ENCODE measurements at places on chromosomes 2 and 18.

- no peak for DNase-seq
Measured at GRCh38 chr2:126932529-126932928, 33.8 kb downstream of the TEX51 start.

DNA sequence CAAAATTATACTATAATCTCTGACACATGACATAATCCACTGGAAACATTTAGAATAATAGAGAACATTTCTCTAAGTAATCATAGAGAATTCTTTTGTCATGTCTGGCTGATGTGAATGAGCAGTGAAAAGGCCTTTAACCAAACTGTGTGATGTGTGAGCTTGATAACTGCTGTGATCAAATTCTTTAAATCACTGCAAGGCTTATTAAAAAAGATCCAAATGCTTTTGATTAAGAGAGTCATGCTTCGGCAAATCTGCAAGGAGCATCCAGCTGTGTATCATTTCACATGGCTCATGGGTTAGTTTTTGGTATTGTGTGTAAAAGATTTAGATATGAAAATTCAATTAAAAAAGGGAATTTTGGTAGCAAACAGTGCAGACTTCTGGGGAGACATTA is 58.6 kb upstream of the TFPI start:
- no peak for DNase-seq

DNA sequence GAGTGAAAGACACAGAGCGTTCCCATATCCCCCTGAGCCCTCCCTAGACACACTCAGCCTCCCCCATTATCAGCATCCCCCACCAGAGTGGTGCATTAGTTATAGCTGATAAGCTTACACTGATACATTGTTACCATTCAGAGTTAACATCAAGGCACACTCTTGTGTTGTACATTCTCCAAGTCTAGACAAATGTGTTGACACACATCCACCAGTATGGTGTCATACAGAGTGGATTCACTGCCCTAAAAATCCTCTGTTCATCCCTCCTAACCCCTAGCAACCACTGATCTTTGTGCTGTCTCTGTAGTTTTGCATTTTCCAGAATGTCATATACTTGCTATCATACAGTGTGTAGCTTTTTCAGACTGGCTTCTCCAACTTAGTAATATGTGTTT is 78.0 kb upstream of the RPL31 start:
- no peak for DNase-seq

DNA sequence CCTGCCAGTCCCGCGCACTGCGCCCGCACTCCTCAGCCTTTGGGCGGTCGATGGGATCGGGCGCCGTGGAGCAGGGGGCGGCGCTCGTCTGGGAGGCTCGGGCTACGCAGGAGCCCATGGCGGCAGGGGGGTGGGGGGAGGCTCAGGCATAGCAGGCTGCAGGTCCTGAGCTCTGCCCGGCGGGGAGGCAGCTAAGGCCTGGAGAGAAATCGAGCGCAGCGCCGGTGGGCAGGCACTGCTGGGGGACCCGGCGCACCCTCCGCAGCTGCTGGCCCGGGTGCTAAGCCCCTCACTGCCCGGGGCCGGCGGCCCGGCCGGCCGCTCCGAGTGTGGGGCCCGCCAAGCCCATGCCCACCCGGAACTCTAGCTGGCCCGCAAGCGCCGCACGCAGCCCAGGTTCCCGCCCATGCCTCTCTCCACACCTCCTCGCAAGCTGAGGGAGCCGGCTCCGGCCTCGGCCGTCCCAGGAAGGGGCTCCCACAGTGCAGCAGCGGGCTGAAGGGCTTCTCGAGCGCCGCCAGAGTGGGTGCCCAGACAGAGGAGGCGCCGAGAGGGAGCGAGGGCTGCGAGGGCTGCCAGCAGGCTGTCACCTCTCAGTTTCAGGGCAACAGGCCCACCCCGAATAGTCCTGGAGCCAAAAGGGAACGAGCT is 74.1 kb downstream of the PSMG2 start:
- DNase-seq = no peak

DNA sequence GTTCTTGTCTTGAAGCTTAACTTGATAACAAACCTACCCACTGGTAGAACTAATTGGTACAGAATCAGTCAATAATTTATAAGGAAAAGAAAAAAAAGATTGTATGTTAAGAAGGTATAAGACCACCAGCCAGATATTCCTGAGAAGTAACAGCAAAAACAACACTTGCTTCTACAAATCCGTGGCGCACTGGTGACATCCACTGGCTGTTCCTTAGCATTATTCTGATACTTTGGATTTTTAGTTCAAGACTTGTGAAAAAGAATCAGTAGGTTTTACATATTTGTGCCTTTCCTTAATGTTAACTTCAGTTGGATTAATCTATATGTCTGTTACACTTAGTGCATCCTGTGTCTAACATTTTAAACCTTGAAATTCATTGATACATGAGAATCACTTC is 141.8 kb downstream of the GRB14 start:
- peak; percentile 22 for DNase-seq

DNA sequence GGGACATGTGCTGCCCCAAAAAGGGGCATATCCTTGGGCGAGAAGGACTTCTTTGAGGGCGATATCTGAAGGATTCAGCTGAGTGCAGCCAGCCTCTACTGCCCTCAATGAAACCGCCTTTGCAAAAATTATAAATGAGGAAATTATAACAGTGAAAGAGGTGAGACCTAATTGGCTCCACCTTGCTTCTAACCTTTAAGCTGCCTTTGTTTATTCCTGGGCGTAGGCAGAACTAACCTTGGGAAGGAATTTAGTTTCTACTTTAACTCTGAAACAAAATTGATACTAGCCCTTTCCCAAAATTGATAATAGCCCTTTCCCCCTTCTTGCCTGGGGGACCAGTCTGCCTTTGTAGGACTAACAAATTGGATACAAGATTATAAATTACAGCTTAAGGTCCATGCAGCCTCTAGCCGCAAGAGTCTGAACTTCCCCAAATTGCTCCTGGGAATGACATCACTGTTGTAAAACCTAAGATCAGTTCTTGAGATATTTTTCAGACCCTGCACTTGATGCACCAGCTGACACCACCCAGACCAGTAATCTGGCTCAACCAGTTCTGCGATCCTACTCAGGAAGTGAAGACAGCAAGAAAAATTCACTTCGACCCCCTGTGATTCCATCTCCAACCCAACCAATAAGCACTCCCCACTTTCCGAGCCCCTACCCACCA is 36.0 kb upstream of the ASAP2 start:
- no peak for DNase-seq

- no peak for DNase-seq
Measured at GRCh38 chr2:190859347-190860297, 21.0 kb upstream of the GLS start.

DNA sequence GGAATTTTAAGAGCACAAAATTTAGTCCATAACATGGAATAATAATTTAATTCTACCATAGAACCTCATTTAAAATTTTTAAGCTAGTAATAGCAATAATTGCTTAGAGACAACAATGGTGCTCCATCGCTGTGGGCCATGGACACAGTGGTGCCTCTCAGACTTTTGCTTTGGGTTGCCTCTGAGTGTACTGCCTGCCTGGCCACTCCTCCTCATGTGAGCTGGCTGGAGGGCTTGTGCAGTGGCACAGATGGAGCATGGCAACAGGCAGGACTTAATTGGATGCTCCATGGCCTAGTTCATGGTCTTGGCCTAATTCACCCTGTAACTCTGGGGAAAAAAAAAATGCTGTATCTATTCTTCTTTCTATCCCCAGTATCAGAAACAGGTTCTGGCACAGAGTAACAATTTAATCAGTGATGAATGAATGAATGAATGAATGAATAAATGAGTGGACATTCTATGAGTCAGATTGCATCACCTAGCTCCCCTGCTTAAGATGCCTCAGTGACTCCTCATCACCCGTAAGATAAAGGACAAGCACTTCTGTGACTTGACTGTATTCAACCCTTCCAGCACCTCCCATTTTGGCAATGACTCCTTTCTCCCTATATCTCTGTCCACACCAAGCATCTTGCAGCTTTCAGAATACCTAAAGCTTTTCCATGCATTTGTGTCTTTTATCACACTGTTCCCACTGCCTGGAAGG is 211.8 kb upstream of the SLC14A2 start:
- DNase-seq = no peak

DNA sequence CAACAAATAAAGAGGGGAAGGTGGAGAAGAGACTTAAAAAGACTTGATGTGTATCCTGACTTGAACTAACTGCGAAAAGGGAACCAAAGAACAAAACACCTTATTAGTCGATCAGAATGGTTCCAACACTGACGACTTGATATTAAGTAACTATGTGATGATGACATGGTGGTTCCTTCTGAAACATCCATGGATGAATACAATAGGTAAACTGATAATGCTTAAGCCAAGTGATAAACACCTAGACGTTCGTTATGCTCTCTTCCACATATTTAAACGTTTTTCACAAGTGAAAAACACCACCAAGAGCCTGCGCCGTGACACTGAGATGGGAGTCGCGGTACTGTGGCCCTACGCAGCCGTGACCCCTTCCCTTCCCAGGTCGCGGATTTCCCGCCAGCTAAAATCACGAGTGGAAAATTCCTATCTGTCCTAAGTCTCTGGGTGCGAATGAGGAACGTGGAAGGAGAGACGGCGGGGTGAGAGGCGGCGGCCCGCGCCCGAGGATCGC is 797 bp downstream of the TTC32 start:
- no peak for DNase-seq

- DNase-seq = no peak
Measured at GRCh38 chr2:58900246-58901027, 659.3 kb upstream of the FANCL start.

DNA sequence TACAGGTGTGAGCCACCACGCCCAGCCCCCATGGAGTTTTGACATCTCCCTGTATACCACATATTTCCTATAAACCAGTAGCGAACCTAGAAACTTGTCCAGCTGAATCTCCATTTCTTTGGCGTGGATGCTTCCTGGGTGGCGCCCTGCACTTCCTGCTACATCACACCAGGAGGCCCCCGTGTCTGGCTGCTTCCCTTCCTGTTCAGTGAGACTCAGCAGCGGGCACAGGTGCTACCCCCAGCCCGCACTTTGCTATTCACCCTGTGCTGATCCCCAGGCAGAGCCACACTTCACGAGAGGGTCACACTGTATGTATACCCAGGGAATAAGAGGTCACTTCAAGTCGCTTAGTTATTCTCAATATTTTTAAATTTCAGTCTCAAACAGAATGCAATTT is 35.0 kb downstream of the CYP27C1 start:
- no peak for DNase-seq

DNA sequence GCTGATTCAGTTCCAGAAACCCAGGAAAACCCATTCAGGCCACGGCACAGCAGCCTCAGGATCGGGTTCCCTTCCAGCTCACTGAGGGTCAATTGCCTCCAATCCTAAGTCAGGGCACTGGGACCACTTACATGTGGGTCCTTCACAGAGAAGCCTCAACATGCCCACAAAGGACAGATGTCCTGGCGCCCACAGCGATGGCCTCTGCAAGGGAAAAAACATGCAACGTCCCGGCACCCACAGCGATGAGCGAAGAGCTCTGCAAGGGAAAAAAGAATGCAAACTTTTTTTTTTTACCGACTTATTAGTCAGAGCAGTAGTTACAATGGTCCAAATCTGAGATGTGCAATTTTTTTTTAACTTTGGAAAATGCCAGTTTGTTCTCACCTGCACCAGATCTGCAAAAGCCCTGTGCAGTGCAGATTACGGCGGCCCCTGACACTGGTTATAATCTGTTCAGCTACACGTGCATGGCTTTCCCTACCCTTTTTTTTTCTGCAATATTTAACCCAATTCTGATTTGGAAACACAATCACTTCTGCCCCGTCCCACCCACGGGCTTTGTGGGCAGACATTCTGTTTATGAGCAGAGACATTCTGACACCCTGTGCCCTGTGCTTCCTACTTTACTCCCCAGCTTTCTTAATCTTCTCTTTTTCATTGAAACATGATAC is 159.3 kb upstream of the SALL3 start:
- DNase-seq = no peak

DNA sequence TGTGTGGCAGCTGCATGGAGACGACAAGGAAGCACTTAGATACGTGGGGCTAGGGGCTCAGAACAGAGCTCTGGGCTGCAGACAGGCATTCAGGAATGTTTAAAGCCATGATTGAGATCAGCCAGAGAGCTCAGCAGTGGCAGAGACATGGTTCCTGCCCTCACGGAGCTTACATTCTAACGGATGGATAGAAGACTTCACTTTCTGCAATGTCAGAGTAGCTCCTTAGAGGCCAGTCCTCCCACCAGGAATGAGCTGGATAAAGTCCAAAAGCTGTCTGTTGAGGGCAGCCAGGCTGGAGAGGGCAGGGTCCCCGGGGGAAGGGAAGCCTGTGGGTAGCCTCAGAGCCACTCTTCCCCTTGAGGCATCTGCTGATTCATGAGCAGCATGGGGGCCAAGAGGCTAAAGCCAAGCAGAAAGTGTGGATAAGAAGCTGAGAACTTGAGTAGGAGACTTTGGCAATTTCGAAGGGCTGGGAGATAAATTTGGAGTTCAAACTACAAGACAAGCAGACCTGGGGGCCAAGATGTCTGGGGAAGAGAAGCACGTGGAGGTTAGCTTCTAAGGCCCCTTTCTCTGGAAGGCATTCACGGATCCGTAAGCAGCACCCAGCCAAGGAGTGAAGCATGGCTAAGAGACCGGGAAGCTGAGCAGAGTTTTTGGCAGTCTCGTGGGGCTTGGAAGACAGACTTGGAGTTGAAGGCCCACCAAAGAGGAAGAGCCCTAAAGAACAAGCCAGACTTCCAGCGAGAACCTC is 9.7 kb upstream of the CIB4 start:
- no peak for DNase-seq

DNA sequence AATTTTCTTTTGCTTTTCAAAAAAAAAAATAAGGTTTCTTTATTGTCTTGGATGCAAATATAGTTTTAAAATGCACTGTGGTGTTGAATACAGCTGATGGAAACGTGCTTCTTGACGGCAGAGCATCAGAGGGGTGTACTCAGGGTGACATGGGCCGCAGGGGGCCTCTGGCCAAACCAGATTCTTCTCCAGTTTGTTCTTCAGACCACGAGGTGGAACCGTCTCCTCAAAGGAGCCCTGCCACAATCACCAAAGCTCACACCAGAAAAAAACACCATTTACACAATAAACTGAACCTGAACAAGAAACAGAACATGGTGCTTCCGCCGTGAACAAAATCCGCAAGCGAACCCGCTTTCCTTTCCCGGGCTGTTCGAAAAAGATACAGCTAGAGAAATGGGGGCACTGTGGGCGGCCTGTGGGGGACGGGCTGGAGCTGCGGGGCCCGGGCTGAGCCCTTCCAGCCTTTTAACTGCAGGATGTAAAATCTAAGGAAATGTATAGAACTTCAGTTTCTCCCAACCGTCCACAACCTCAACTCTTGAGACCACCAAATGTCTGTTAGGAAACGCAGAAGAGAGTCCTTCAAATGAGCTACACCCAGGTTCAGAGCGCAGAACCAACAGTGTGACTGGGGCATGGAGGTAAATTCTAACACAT is 34.5 kb downstream of the PSMG2 start:
- no peak for DNase-seq

Measured in anterior cingulate cortex (tissue), 58 donors.